ENCODE measurements at places on chromosomes 7 and 10.

DNA sequence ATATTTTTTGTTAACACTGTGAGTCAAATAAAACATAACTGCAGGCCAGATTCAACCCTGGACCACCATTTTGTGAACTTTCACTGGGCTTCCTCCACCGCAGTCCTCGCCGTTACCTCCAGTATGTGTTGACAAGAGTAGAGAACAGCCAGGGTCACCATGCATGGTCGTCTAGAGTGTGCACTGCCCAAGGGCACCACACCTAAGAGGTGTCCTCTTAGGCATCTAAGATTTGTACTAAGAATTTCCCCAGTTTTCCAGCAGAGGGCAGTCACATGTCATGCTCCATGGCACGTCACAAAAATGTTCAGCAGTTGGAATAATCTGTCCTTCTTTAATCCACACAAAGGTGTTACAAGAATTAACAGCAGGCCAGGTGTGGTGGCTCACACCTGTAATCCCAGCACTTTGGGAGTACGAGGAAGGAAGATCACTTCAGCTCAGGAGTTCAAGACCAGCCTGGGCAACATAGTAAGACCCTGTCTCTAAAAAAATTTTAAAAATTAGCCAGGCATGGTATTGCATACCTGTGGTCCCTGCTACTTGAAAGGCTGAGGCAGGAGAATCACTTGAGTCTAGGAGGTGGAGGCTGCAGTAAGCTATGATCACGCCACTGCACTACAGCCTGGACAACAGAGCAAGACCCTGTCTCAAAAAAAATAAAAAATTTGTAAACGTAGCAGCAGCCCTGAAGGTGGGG lies 71.2 kb upstream of the FOXK1 start:
- DNase-seq = peak; percentile 79

DNA sequence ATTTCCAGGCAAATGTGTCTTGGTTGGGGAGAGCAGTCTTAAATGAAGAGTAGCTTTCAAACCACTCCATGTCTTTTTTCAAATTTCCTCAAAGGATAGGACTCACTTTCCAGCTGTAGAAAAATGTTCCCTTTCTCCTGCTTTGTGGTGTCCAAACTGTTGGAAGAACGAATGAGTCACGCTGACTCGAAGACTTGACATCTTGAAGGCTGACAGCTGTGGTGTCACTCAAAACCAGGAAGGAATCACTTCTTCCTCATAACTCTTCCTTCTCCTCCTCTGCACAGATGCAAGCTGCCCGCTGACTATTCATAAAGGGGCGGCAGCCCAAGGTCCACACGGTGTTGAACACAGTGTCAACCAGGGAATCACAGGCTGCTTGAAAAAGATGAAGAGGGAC lies 19.2 kb downstream of the PLA2G12B start:
- no peak for DNase-seq

GRCh38 chr7:4803397-4804241 lies 28.2 kb downstream of the AP5Z1 start:
- no peak for DNase-seq

- DNase-seq = no peak
Observed at GRCh38 chr7:139084709-139085108, 24.8 kb downstream of the ZC3HAV1 start.

DNA sequence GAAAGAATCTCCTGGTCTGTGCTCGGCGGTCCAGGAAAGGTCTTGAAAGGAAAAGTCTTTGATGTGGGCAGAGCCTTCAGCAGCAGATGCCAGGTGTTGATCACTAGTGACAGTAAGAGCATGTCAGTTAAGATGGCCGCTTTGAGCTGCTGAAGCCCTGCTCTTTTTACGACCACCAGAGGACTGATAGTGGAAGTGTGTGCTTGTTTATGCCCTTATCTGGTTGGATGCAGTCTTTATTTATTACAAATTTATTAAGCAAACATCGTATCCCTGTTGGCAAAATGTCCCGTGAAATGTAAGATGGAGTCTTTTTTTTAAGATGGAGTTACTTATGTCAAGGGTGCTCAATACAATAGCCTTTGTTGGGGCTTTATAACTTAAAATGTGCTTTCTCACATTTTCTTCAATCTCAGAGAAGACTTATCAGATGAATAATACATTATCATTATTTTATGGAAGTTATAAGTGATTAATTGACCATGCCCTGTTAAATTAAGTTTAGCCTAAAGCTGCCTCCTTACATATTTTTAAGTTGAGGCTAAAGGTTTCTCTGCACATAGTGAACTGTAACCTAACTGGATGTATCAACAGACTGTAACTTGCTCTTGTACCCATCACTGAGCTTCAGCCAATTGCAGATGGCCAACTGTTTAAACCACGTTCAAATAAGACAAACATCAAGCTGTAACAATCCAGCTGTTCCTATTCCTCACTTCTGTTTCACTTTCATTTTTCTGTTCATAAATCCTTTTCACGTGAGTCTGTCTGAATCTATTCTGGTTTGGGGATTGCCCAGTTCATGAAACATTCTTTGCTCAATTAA lies 97.4 kb upstream of the PIK3CG start:
- DNase-seq = no peak

DNA sequence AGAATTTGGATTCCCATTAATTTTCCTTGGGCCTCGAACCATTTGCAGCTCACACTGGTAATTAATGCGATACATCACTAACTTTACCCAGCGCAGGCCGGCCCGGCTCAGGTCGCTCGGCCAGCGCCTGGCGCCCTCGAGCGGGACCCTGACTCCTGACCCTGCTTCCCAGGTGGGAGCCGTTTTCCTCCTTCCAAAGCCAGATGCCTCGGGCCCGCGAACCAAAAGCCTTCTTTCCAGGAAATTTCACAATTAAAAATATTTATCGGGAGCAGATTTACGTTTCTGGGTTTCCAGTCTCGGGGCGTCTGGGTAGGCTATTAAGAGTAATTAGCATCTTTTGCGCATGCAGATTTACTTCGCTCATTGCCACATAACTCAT lies 12.2 kb downstream of the LBX1 start:
- no peak for DNase-seq

- no peak for DNase-seq
Observed at GRCh38 chr10:83562381-83562780, 576.9 kb upstream of the GHITM start.

Measured in tibial nerve (tissue), 4 donors.